ENCODE measurements at places on chromosomes 6 and 20.

- no peak for DNase-seq
These were observed 144.0 kb downstream of the CDC5L start for GRCh38 chr6:44531442-44532015.

DNA sequence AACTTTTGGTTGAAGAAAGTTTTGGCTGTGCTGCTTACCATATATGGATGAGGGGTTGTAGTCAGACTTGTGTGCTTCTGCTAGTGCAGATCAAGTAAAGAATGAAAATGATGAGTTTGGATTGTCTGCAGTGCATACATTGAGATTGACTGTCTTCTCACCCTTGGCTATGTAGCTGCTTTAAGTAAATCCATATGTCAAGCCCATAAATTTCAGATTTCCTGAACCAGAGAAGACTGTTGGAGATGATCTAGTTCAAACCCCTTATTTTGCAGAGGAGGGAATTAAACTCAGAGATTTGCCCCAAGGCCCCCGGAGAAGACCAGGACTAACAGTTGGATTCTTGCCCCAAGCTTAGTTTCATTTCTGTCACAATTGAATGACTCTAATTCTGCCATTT lies 67.2 kb downstream of the PKIB start:
- no peak for DNase-seq

- DNase-seq = no peak
These were observed 7.9 kb upstream of the CPNE5 start for GRCh38 chr6:36847152-36847551.

DNA sequence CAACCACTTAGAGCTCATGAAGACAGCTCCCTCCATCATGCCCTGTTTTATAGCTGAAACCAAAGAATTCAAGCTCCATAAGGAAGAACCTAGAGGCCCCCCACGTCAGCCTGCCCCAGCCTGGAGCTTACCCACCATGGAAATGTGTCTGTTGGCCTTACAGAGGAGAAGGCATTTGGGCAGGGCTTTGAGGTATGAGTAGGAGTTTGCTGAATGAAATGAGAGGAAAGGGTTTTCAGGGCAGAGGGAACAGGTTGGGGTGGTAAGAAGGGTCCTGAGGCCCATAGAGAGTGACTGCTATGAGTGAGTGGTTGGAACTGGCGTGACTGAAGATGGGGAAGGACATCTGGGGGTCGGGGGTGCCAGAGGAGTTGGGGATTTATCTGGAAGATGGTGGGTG lies 12.7 kb upstream of the GATA5 start:
- no peak for DNase-seq

DNA sequence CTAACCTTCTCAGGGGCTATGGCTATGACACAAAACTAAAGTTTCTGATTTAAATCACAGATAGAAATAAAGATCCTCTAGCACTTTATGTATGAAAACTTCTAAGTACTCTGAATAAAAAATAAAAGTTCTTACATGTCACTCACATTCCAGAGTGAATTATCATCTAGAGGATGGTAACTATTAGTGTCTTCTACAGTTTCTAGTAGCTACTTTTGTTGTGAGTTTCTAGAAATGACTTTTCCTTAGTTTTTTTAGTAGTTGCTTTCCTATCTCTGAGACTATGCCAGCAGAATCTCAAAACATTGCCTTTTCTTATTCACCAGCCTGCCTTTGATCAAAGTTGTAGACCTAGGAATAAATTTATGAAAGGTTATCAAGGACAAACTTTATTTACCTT lies 10.1 kb downstream of the ZNF318 start:
- DNase-seq = no peak

- DNase-seq = no peak
These were observed 76.4 kb upstream of the BHLHE23 start for GRCh38 chr20:63082939-63083735.

GRCh38 chr6:15937602-15938001 lies 191.3 kb upstream of the MYLIP start:
- no peak for DNase-seq

- no peak for DNase-seq
These were observed 274.1 kb downstream of the CLIC5 start for GRCh38 chr6:45741437-45742171.

DNA sequence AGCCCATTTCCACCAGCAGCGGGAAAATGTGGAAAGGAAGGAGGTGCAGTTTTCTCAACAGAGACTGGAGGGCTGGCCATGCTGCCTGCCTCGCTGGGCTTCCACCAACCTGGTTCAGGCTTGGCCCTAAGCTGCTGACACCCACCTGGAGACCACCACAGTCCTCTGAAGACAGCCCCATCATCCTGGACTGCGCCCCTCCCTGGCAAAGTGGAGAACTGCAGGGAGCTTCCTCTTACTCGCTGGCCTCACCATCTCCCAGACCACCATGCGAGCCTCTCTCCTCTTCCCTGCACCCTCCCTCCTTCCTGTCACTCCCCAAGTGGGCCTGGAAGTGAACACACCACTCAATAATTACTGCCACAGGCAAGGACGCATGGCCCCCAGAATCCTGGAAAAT lies 71.5 kb downstream of the PSMG4 start:
- DNase-seq = no peak
